ENCODE measurements at places on chromosomes 11 and 22.

DNA sequence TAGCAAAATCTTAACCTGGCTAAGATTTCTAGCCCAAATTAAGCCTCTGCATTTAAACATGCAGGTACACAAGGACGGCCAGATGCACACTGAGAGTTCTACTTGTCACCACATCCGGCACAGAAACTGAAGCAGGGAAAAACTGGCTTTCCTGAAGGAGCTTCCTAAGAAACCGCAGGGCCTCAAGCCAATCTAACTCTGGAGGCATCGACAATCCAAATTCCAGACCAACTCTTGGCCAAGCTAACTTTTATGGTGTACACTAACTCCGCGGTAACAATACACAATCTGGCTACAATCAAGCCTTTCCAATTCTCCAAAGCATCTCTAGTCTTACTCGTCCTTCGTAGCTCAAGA lies 1.2 kb downstream of the MSANTD2 start:
- DNase-seq, result no peak

DNA sequence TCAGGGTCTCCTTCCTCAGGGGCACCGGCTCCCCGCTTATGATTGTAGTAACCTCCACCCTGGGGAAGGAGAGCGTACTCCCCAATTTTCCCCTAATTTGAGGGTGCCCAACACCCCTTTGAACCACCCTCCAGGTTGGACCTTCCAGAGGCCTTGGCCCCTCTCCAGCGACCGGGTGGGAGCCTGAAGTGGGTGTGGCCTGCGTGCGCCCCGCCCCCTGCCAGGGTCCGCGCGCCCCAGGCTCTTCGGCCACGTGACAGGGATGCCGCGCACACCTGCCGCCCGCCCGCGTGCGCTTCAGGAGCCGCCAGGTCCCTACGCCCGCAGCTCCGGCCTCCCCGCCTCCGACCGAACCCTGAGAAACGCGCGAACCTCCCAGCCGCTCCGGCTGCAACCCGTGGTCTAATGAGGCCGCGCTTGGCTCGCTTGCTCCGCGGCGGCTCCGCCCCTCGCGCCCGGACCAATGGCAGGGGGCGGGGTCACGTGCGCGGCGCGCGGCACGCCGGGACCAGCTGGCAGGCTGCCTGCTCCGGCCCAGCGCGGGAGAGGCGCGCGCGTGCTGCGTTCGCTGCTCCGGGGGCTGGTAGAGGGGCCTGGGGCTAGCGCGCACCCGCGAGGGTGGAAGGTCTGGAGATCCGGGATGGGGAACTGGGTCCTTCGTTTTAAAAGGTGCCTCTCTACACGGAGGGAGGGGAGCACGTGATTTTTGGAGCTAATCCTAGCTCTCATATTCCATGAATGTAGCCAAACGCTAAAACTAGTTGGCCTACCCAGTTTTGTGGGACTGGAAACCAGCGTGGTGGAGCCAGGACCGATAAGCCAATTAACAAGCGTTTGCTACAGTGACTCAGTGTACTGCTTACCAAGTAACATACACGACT lies at the start of gene FOXRED2:
Gene FOXRED2 (minus strand): TSS at position 404 of the 881 bp plus-strand sequence. CDS start 618 bp downstream, outside the sequence.
- DNase-seq, result peak; percentile 97

DNA sequence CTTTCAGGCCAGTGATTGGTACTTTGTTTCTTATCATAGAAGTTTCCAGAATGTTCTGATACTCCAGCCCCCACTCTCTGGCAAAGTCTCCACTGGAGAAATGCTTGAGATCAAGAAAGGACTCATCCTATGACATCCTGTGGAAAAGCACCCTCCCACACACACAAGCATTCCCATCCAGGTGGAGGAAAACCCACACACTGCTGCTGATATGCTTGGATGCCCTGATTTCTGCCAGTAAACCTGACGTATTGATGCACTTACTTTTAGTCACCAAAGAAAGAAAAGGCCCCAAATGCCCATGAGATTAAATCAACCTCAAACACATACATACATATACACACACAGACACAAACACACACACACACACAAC lies 9.2 kb upstream of the SLC5A12 start:
- no peak for DNase-seq

GRCh38 chr11:127616158-127616557 lies 615.6 kb upstream of the KIRREL3 start:
- no peak for DNase-seq

- DNase-seq, result no peak
These were observed 196.9 kb downstream of the ADAMTS15 start for GRCh38 chr11:130645164-130645842.

DNA sequence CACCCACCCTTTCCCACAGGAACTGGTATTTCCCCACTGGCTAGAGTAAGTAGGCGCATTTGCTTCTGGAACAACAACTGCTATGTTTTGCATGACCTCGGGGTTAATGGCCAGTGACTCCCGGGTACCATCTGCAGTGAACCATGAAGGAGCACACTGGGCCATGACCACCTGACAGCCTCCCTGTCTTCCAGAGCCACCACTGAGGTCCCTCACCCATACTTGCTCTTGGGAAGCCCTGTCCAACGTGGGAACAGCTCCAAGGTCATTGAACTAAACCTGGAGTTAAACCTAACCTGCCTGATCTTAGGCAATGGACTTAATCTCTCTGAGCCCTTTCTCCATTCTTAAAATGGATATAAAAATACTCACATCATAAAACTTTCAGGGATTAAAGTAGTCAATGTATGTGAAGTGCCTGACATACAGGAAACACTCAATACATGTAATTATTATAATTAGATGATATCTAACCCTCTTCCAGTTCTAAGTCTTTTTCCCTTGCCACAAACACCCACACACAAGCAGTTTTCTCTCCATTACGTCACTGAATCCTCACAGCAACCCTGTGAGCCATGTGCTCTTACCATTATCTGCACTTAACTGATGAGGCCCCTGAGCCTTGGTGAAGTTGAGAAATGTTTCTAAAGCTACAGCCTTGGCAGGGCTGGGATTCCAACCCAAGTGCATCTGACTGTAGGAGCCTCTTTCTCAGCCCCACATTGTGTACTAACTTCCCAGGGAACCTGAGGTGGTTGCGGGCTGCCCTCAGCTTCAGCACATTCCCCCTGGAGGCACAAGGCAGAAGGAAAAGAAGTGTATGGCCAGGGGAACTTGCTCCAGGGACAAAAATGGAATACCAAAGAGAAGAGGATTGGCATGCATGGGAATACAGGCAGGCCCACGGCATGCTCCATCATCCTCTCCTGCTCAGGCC lies 74.5 kb upstream of the NCAM1 start:
- no peak for DNase-seq

GRCh38 chr22:40036591-40037225 lies 42.0 kb downstream of the FAM83F start:
- DNase-seq, result peak; percentile 58

DNA sequence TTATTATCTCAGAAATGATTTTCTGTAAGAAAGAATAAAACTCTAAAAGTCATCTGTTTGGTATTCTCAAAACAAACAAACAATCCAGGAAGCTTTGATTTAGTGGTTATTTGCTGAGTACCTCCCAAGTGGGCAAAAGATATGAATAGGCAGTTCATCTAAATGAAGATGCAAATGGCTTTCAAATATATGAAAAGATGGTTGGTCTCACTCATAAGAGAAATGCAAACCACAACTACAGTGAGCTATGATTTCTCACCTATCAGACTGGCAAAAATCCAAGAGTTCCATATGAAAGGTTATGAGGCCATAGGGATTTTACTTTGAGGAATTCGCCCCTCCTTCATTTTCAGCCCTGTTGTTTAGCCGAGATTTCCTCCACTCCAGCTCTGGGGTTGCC lies 11.3 kb upstream of the P2RY2 start:
- DNase-seq, result no peak

DNA sequence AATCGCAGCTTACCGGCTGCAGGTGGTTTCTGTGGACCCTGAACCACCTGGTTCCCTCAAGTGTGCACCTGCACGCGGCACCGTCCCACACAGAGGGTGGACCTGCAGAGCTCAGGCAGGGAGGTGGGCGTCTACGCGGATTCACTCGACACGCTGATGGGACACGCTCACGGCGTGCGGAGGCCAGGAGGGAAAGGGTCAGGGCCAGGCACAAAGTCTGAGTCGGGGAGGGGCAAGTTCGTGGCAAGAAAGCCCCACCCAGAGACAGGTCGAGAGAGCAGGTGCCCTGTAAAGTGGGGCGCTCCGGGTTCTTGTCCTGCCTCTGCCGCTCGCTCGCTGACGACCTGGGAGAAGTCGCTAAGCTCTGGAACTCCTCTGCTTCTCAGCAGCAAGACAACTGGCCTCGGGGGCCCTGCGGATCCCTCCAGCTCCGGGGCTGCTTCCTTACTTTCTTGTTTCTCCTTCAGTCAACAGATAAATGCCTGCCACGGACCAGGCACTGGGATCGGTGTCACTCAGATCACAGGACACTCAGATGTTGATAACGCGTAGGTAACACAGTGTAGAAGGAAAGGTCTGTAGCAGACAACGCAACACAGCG lies 72.4 kb upstream of the NUP50 start:
- DNase-seq, result no peak

- DNase-seq, result no peak
These were observed 55.6 kb upstream of the RRM1 start for GRCh38 chr11:4039011-4039410.

GRCh38 chr11:9077164-9077563 lies 14.2 kb downstream of the SCUBE2 start:
- DNase-seq, result no peak

GRCh38 chr22:45709866-45710265 lies 38.2 kb downstream of the ATXN10 start:
- DNase-seq, result no peak

DNA sequence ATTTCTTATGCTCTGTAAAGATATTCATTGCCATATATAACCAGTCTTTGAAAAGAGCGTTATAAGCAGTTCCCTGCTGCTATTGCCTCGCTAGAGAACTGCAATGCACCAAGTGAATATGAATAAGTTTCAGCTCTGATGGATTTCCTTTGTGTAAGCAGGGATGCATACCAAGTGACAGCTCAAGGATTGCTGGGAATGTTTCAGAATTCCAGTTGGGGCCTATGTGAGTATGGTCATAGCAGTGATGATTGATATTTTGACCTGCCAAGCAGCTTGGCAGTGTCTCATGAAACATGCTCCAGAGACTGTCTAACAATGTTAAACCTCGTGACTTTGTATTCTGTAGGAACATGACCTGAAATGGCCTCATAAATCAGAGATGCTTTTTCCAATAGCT lies 312.6 kb downstream of the C11orf87 start:
- no peak for DNase-seq

DNA sequence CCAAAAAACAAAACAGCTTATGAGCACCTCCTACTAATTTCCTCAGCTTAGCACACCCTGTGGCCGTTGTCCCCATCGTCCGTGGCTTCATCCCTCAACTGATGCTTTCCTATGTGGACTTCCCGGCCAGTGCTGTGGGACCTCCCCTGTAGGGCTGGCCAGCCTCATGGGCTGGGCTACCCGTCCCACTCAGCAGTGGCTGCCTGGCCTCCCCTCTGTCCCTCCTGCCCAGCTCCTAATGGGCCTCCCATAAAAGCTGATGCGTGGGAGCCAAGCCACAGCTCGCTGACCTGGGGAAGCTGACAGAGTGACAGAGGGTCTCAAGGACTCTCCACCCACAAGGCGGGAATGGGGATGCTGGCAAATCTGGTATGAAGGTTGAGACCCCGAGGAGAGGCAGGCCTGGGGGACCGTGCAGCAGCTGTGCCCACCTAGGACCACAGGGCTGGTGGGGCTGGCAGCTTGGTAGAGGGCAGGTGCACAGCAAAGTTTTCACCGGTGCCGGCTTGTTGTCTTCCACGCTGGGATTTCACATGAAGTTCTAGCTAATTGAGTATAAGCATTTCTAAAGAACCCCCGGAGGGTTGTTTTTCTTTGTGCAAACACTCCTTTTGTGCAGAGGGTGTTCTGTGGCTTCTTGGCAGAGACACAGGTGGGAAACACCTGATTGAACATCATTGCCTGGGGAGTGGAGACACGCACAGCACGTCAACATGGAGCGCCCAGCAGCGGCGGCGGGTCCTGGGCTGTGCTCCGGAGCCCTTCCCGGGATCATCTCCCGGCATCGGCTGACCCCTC lies 23.2 kb downstream of the TBX1 start:
- no peak for DNase-seq

- no peak for DNase-seq
These were observed 26.8 kb upstream of the LIPT2 start for GRCh38 chr11:74520316-74520715.

Measured in germinal center (tissue), 1 donor.